Left lung (tissue), 14 donors: ENCODE measurements at places on chromosomes 2 and 18.

DNA sequence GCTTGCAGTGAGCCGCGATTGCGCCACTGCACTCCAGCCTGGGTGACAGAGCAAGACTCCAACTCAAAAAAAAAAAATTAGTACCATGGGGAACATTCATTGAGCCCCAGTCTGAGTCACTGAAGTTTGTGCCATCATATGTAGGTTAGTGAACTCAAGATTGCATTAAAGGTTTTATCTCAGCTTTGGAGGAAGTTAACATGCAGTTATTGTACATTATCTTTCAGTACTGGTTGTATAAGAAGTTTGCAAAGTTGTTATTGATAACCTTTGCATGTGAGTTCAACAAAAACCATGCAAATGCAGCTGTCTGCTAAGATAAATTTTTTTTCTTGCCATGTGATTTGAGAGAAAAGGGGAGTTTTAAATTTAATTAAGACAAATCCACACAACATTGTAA is 95.7 kb downstream of the MEIS1 start:
- DNase-seq = no peak

DNA sequence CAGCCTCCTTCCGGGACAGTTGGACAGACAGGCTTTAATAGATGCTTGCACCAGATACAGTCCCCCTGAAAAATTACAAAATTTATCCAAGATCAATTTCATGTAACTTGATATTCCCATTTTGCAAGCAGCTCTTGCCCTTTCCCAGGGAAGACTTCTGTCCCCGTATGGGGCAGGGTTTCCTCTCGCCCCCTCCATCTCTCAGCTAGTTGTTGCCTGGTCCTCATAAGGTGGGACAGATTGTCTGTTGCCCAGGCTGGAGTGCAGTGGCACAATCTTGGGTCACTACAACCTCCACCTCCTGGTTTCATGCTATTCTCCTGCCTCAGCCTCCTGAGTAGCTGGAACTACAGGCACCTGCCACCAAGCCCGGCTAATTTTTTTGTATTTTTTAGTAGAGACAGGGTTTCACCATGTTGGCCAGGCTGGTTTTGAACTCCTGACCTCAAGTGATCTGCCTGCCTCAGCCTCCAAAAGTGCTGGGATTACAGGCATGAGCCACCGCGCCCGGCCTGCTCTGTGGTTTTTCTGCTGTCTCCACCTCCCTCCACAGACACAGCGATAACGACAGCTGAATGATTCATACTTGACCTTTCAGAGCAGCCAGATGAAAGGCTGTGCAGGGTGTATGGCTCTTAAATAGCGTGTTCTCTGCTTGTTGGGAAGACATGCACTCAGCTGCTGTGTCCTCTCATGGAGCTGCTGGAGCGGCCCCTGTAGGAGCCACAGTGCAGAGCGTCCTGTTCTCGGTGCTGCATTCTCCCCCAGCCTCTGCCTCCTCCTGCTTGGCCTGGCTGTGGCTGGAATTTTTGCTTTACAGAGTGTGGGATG is 61.4 kb downstream of the TTC39C start:
- no peak for DNase-seq

GRCh38 chr2:220373878-220374277 is 746.4 kb downstream of the SLC4A3 start:
- DNase-seq = no peak

- no peak for DNase-seq
Measured at GRCh38 chr2:76672798-76673197, 849.4 kb downstream of the LRRTM4 start.

- no peak for DNase-seq
Measured at GRCh38 chr2:218328294-218328693, 28.4 kb upstream of the CATIP start.
